CD4-positive, alpha-beta T cell treated with Interleukin-15 for 4 hours (primary cell): ENCODE measurements at places on chromosomes 7 and 10.
A peak's percentile ranks its signal among the peaks of the same experiment; 100 is the strongest.

DNA sequence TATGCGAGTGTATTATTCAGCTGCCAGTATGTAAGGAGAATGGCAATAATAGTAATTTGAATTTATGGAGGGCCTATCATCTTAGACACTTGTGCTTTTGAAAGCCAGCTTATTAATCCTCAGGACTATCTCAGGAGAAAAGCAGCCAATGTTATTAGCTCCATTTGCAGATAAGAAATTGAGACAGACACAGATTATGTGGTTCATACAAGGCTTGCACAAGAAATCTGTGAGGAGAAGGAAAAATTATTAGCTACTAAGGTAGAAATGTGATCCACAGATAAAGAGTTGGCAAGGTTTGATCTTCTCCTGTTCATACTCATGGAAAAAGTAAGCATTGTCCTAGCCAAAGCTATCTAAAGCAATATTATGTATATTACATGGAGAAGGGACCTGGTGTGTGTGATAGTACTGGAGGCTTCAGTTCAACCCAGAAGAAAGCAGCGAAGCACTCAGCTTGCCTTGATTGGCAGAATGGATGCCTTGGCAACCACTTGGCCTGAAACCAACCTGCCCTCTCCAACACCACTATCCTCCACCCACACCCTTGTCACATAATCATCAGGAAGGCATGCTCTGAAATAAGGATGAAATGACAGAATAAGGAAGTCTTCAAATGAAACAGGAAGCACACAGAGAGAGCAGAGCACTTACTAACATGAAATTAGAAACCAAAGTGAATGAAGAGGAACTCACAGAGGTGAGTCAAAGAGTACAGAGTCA, 18.0 kb downstream of the MACC1 start:
- no peak for DNase-seq

GRCh38 chr7:11623093-11623678, 208.8 kb downstream of the THSD7A start:
- DNase-seq: no peak

GRCh38 chr10:88065383-88066049, 202.1 kb downstream of the PTEN start:
- DNase-seq: no peak

DNA sequence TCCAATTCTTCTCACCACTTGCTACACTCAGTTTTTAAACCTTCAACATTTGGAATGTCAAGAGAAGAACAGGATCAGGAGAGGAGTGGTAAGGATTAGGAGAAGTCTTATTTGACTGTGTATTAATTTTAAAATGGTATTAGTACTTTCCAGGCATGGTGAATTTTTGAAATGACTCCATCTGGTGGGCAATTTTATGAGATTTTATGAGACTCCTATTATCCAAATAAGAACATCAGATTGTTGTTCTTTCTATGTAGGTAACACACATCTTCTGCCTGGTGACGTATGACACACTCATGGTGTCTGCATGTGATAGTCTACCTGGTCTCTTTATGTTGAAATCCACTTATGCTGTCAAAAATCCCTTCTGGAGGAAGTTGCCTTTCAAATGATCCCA, 51.0 kb downstream of the SLC13A1 start:
- DNase-seq: no peak

DNA sequence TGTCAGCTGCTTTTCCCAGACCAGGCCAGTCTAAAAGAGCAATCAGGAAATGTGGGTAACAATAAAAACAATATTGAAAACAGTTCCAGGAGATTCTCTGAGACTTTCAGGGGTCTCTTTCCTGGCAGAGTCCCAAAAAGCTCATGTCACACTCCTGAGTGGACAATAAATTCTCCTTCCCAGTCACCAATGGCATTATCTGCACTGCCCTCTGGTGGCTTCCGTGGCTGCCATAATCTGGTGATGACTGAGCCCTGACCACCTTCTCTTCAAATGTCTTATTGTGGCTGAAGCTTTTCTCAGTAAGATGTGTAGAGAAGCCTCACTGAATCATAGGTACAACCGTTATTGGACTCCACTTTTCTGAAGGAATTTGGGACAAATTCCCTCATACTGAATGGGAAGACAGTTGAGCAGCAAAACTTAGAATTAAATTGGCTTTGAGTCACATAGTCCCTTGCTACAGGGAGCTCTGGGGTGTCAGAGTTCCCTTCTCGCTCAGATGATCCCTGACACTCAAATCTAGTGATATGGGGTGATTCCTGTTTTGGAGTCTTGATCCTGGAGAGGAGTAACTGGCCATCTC, 24.4 kb upstream of the ASAH2 start:
- DNase-seq: peak; percentile 12

- no peak for DNase-seq
Measured at GRCh38 chr10:126904818-126905701, at the start of gene DOCK1. TSS of gene DOCK1 (plus strand) at chr10:126905428. CDS start at chr10:126905518, 90 bp downstream.

DNA sequence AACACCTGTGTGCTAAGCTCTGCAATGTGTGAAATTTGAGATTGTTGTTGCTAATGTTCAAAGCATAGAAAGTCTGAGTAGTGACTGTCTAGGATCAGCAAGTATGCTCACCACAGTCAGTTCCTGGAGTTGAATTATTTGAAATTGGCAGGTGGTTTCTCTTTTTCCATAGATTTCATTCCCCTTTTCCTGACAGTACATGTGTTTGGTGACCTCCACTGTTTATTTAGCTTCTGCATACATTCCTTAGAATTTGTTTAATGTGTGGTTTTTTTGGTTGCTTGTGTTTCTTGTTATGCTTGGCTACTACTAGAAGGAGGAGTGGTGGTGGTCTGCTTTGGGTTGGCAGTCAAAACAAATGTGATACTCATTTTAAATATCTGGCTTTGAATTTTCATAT, 52.3 kb downstream of the FOXP2 start:
- DNase-seq: no peak

DNA sequence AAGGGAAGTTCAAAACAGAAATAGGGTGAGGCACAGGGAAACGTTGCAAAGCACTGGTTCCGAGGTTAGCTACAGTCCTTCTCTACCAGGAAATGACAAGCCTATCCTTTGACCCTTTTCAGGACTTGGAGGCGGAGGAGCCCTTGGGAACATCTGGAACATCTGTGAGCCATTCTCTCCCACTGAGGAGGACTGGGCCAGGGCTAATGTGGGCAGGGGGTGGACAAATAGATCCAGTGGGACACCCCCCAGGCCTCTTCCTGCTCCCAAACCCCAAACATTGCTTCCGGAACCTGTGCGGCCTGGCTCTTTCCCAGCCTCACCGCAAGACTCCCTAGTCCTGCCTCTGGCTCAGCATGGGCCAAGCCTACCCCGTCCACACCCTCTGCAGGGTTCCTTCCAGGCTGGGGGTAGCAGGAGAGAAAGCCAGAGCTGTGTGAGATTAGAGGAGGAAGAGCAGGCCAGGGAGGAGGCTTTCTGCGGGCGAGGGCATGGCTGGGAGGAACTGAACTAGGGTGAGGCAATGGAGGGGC, 36.5 kb downstream of the GHRHR start:
- DNase-seq: no peak

DNA sequence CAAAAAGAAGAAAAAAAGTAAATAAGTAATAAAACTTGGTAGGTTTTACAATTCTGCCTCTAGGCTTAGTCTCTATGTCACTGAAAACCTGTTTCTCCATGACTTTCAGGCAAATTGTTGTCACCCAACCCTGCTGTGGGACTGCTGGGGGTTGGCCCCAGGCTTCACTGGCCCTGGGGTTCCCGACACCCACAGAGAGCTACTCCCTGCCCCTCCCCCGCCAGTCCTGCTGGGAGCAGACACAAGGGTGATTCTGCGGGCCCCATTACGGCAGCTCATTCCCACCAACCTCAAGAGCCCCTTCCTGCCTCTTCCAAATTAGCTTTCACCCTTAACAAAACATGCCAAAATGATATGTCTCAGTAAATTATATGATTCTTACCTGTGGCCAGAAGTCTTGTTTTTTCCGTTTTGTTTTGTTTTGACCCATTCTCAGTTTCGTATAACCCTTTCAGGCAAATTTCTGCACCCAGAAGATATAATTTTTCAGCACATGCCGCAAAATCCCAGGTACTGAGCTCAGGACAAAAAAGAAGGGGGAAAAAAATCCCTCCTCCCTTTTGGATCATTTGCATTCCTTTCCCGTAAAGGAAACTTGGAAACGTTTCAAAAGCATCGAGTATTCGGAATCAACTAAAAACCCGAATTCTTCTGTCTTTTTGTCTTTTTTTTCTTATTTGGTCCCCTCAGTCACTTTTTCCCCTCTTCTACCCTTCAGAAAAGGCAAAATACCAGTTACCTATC, 27.8 kb downstream of the CHST15 start:
- no peak for DNase-seq

DNA sequence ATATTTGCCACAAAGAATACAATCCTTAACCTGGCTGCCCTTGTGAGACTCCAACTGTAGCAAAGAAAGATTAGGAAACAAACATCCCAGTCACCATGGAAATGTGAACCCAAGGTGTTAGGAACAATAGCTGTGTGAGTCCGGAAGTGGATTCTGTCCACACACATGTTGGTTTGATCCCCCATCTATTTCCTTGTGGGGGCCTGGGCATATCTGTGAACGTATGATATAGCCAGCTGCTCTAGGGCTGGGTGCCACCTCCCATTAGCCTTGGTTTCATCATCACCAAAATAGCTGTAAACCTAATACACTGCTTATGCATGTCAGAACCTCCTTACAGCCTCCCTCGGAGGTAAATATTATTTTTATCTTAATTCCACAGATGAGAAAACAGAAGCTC, 26.4 kb downstream of the GRK5 start:
- no peak for DNase-seq

DNA sequence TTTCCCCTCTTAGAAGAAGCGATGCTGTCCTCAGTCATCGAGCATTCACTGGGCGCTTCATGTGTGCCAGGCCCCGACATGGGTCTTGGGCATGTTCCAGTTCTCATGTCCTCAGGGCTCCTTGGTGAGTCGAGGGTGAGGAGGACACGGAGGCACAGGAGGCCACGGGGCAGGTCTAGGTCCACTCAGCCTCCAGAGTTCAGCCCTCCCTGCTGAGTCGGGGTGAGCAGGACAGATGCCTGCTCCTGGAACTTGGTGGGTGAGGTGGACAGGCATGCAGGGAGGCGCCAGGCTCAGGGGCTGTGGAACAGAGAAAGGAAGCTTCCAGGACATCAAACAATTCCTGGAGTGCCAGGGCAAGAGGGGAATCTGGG, 87.4 kb downstream of the BMS1 start:
- no peak for DNase-seq

GRCh38 chr7:100942045-100942774, 7.1 kb upstream of the MUC3A start:
- DNase-seq: no peak

- no peak for DNase-seq
Measured at GRCh38 chr7:149720372-149721083, 52.9 kb downstream of the ZNF467 start.

DNA sequence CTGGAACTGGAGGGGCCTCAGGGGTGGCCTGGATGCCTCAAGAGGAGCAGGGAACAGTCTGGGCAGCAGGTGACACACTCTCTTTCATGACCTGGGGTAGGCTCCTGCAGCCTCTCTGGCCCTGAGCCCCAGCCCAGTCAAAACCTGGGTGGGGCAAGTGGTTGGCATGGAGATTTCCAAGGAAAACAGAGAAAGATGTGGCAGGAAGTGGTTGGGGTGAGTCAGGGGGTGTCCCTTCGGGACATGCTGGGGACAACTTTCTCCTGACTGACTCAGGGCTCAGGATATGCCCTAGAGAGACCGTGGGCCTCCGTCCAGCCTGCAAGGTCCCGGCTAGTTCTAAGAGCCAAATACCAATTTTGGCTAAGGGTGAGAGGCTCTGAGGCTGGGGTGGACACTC, 2.9 kb downstream of the AQP1 start:
- no peak for DNase-seq
